ENCODE measurements at places on chromosomes 2 and 18.
A peak's percentile ranks its signal among the peaks of the same experiment; 100 is the strongest.

- DNase-seq = peak; percentile 63
Measured at GRCh38 chr2:55490554-55490953, 29.0 kb upstream of the CFAP36 start.

GRCh38 chr2:76612764-76613163 lies 902.0 kb upstream of the GCFC2 start:
- DNase-seq = no peak

- DNase-seq = no peak
Measured at GRCh38 chr2:227939271-227940027, 68.0 kb downstream of the DAW1 start.

- DNase-seq = no peak
Measured at GRCh38 chr2:79994965-79995364, 309.6 kb downstream of the LRRTM1 start.

DNA sequence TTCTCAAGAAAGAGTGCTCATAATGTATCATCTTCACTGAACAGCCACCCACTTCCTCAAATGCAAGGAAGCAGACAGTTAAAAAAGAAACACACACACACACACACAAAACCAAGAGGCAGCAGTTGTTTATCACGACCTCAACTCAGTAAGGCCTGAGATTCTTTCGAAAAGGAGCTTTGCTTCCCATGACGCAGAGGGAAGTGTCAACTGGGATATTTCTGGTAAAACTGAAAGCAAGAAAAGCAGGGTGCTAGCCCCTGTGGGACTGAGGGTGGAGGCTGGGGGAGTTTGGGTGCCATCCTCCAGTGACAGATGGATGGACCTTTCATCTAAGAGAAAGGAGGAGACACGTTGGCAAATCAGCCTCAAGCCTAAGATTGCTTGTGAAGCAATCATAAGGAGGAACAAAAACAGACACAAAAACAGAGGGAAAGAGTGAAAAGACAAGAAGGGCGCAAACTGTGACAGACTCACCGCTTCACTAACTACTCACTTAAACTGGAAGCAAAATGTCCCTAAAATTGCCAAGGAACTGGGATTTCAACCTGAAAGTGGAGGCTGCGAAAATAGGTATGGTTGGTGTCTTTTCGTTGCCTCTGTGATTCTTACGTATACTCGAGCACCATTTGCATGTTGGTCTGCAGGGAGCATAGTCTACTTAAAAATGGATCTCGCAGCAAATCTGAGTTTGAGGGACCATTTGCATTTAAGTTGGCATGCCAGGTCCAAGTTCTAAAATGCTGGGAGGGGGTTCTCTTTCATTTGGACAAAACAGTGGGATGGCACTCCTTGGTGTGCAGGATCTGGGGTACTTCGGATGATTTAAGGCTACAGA lies at the start of gene ARHGAP25:
ARHGAP25 (plus strand) TSS at position 124 of the 838 bp plus-strand sequence; CDS start at position 513, 389 bp downstream.
- no peak for DNase-seq

GRCh38 chr18:21269349-21269748 lies 27.3 kb downstream of the GREB1L start:
- DNase-seq = no peak

GRCh38 chr2:64727013-64727767 lies 73.5 kb upstream of the SERTAD2 start:
- no peak for DNase-seq

DNA sequence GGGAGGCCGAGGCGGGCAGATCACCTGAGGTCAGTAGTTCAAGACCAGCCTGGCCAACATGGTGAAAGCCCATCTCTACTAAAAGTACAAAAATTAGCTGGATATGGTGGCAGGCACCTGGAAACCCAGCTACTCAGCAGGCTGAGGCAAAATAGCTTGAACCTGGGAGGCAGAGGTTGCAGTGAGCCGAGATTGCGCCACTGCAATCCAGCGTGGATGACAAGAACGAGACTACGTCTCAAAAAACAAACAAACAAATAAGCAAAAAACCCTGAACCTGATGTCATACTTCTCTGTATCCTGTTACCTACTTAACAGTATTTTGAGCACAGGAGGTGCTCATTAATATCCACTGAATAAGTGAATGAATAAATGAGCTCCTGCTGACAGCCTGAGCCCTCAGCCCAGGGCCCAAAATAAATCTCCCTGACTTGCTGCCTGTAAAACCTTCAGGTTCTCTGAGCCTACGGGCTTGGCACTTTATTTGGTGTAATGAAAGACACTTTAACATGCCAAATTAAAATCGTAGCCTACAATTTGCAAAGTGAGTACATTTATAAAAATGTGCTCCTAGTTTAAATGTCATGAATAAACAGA lies 215.1 kb downstream of the ZNF385B start:
- DNase-seq = no peak

DNA sequence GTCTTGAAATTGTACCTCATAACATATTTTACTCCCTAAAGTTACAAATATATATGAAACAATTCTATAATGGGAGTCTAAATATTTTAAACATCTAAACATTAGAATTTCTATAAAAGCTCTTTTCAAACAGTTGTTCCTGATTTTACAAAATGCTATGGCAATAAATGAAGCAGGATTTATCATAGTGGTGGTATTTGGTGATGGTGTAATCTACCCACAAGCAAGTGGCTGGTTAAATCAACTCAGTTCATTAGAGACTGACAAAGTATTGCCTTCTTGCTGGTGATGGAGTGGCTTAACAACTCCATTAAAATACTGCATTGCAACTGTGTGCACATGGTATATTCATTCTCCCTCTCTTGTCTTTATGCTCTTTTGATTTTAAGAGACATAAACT lies 138.9 kb downstream of the PMAIP1 start:
- no peak for DNase-seq

DNA sequence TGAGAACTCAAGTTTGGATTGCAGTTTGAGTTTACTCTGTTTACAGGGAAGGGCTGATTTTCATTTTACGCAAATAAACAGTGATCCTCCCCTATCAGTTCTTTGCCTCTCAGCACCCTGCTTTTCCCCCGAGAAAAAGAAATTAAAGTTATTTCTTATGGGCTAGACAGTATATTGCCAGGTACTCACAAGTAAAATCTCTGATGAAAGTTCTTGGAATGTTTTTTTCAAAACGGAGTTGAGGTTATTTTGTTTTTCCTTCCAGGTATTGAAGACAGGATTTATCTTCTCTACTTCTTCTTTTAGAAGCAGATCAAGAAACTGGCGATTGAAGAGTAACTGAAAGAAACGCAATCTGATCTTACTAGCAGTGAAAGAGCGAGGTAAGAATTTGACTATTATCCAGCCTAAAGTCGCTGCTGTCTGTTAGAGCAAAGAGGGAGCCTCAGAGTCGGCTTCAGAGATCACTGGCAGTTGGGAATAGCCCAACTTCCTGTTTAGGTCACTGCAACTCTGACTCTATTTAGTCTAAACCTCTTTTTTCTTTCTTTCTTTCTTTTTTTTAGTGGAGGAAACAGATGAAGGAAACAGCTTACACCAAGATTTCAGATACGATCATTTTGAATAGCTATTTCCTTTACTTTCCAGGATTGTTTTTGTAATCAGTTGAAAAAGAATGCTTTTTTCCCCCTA lies at the start of gene TFPI:
TFPI (minus strand) TSS at position 425 of the 693 bp plus-strand sequence. CDS start 50,667 bp downstream, outside the sequence.
- DNase-seq = no peak

- DNase-seq = no peak
Measured at GRCh38 chr2:196501836-196502235, 137.7 kb upstream of the CCDC150 start.

DNA sequence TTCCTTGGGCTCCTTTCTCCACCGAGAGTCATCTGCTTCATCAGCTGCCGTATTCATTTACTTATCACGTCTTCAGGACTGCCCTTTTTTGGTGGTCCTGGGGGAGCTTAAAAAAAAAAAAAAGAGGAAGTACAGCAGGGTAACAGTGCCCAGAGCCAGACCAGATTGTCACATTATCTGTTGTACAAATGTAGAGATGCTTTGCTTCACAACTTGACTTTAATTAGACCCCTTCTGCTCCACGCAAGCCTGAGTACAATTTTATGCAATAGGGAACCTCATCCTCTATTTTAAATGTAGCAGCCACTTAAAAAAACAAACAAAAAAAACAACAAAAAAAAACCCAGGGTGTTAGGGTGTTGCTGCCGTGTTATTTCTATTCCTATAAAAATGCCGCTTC lies 128.3 kb downstream of the PRPF40A start:
- no peak for DNase-seq

DNA sequence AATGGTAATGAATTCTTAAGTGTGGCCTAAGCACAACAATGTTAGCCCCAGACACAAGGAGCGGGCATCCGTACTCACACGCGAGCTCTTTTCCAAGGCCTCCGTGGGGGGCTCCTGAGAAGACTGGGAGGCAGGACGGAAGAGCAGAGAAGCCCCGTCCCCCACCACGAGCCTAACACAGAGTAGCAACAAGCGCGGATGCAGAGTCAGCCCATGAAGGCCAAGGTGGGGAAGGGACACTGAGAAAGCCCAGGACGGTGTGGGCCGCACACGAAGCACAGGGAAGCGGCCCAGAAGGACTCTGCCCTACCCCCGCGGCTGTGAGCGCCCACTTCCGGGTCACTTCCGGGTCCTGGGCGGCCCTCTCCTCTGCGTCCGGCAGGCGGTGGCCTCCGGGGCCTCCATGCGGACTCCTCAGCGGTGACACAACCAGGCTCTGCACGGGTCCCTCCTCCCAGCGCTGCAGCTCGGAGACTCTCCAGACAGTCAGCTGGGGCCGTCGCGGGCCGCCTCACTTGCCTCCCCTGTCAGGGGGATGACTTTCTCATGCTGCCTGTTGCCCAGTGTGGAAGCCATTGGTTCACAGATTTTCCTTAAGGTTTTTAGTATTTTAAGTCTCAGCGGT lies 151.5 kb downstream of the MTCL1 start:
- DNase-seq = no peak

GRCh38 chr18:75115514-75115913 lies 93.4 kb downstream of the PTGR3 start:
- no peak for DNase-seq

GRCh38 chr2:120379916-120380893 lies 34.3 kb downstream of the INHBB start:
- no peak for DNase-seq

DNA sequence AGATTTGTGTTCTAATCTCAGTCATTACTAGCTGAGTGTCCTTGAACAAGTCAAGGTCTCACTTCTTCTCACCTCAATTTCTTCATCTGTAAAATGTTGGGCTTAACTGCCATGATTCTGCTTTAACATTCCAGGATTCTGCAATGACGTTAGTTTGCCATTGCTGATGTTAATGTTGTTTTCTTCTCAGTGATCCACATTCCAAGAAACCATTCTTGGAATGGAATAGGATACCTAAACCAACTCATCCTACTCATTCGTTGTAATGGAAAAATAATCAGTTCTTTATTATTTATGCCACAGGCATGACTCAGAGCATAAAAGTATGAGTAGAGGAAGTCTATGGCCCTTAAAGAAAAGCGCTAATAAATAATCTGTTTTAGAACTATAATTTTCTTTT lies 140.2 kb upstream of the ETAA1 start:
- peak; percentile 63 for DNase-seq

DNA sequence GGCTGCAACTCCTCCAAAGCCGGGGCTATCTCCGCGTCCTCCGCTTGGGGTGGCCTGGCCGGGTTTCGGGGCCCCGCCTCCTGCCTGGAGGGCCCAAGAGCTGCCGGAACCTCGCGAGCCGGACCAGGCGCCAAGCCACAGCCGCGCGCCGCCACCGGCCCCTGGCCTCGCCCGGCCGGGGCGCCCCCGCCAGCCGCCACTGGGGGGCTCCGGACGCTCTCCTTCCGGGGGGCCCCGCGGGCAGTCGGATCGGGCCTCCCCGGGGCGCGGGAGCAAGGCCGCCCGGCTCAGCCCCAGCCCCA lies 17.4 kb upstream of the HAAO start:
- DNase-seq = no peak

GRCh38 chr2:109069331-109070194 lies 59.4 kb upstream of the SH3RF3 start:
- DNase-seq = no peak

DNA sequence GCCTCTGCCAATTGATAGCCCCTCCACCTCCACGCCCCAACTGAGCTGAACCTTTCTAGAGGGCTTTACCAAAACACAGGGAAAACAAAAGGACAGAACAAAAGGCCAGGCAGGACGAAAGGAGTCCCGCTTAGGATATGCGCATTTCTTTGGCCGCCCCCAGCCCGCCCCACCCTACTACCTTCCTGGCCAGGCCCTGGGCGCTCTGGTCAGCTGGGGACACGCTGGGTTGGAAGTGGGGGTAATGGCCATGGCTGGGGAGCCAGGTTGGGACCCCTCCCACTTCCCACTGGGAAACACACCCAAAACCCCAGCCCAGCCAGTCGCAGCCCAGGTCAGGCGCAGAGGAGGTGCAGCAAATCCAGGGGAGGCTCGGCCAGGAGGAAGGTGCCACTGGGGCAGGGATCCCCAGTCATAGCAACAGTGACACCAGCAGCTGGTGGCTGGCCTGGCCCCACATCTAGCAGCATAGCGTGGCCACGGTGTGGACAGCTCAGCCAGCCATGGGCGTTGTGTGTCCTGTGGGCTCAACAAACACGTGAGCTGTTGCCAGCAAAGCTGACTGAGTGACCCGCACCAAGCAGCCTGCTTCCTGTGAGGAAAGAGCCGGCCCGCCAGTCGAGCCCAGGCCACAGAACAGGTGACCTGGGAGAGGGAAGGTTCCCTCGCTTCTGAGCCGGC lies 24.6 kb upstream of the B3GNT7 start:
- DNase-seq = no peak

DNA sequence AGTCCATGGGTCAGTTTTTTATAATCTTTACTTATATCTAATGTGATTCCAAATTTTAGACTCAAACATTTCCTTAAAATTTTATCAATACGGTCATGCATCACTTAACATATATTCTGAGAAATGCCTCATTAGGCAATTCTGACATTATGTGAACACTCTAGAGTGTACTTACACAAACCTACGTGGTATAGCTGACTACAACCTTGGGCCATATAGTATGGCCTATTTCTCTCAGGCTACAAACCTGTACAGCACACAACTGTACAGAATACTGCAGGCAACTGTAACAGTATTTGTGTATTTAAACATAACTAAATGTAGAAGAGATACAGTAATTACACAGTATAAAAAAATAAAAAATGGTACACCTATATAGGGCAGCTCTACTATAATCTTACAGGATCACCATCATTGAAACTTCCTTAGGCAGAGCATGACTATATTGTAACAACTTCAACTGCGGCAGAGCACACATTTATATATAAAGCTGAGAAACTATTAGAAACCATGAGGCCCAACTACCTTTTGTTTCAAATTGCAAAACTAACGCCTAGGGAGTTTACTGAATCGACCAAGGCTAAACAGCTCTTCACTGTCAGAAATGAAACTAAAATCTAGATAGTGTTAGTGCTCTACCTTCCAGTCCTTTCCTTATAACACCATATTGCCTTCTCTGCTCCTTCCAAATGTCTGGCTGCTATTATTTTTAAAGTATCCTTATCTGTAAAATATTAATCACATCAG lies 6.9 kb downstream of the YES1 start:
- no peak for DNase-seq

All from non-pigmented ciliary epithelial cell (primary cell).